NCI-H345 (cell line): ENCODE measurements at places on chromosomes 4 and X.
A peak's percentile ranks its signal among the peaks of the same experiment; 100 is the strongest.

DNA sequence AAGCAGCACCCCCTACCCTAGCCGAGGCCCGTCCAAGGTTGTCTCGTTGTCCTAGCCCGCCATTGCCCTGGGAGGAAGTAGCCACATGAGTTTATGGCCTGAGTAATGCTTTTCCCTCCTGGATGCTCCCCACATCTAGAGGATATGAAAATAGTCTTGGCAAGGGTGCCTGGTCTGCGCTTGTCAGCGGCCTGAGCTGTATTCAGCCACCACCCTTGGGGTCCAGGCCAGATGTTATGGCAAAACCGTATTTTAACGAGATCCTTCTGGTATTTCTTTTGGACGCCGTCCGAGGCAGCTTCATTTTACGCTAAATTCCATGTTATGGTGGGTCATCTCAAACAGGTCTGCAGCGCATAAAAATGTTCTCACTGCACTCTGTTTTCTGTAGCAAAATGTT lies 89.3 kb downstream of the GPR143 start:
- no peak for DNase-seq

DNA sequence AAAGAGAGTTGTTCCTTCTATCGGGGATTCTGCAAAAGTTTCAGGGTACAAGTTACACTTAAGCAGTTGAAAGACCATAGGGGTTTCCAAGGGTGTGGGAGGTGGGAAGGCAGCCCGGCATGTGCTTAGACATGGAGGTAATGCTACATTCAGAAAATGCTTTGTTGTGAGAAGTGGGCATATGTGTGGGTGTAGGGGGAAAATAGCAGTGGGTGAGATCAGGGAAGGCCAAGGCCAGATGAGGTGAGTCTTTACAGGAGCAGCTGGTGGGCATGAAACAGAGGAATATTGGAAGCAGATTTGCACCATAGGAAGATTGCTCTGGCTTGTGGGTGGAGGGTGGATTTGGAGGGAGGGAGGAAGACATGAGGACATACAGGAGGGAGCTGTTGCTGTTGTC lies 8.3 kb downstream of the CYTL1 start:
- DNase-seq = no peak

- no peak for DNase-seq
Measured at GRCh38 chrX:4844376-4844775, 1130.9 kb upstream of the PRKX start.

DNA sequence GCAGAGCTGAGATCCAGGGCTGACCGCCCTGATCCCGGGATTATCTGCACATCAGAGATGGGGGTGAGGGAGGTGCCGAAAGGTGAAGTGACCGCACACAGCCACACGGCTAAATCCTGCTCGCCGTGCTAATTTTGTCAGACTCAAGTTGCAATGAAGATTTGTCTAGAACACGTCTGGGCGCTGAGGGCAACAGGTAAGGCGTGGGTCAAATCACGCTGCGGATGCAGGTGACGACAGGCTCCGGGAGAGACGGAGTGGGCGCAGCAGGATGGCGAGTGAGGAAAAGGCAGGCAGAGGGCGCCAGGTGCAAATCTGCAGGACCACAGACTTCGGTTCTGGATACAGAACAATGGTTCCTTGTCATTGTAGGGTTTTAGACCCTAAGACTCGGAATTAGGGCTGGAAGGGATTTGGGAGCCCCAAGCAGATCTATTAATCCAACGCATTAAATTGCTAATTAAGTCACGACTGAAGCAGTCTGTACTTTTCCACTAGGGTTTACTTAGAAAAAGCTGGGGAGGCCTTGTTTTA lies 1.9 kb upstream of the TBC1D14 start:
- peak; percentile 14 for DNase-seq

- no peak for DNase-seq
Measured at GRCh38 chrX:75957107-75957610, 172.1 kb upstream of the MAGEE2 start.

GRCh38 chr4:71711985-71712348 lies 71.9 kb downstream of the GC start:
- no peak for DNase-seq

GRCh38 chrX:138709886-138710791 lies 1.4 kb downstream of the FGF13 start:
- no peak for DNase-seq

DNA sequence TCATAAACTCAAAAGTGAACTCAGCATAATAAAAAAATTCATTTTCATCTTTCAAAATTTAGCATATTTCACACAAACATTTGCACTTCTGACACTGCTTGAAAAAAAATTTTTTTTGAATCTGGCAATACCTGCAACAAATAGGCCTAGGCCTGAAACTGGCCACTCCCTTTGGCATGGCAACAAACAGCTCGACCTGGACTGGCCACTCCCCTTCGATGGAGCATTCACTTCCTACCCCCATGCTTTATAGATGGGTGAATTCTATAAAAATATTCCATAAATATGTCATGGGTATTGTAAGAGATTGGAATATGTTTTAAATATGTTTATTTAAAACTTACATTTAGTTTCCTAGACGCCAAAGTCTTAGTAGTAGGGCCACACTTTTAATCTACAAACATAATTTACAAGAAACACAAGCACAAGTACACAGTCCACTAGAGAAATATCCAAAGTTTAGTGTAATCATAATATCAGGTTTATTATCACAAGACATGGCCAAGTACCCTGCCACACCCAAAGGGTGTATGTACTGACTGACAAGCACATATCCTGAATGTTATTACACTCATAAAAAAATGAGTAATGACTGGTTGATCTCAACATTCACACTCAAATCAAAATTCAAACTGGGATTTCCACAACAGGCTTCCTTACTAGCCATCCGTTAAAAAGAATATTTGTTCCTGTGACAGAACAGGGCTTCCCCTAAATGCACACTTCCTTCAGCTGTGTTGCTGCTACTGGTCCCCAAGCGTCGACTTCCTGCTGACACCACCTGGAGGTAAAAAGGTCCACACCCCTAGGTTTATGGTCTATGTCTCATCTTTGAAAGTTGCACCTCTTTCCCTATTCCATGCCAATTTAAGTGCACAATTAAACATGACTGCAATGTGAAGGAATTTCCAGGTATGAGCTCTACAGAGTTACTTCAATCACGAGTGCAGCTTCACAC lies 271.5 kb downstream of the NR3C2 start:
- no peak for DNase-seq

DNA sequence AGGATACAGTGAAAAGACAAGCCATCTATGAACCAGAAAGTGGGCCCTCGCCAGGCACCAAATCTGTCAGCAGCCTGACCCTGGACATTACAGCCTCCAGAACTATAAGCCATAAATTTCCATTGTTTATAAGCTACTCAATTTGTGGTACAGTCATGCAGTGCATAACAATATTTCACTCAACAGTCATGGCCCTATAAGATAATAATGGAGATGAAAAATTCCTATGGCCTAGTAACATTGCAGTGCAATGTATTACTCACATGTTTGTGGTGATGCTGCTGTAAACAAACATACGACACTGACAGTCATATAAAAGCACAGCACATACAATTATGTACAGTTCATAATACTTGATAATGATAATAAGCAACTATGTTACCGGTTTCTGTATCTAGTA lies 17.1 kb upstream of the TLR1 start:
- DNase-seq = no peak

GRCh38 chrX:41906515-41907187 lies 16.7 kb downstream of the CASK start:
- DNase-seq = no peak
